ENCODE measurements at places on chromosomes 16 and 17.

GRCh38 chr16:71426069-71426879 is 15.6 kb downstream of the TLE7 start:
- DNase-seq: peak; percentile 67

GRCh38 chr16:866252-866896 is 65.8 kb upstream of the GNG13 start:
- DNase-seq: no peak

DNA sequence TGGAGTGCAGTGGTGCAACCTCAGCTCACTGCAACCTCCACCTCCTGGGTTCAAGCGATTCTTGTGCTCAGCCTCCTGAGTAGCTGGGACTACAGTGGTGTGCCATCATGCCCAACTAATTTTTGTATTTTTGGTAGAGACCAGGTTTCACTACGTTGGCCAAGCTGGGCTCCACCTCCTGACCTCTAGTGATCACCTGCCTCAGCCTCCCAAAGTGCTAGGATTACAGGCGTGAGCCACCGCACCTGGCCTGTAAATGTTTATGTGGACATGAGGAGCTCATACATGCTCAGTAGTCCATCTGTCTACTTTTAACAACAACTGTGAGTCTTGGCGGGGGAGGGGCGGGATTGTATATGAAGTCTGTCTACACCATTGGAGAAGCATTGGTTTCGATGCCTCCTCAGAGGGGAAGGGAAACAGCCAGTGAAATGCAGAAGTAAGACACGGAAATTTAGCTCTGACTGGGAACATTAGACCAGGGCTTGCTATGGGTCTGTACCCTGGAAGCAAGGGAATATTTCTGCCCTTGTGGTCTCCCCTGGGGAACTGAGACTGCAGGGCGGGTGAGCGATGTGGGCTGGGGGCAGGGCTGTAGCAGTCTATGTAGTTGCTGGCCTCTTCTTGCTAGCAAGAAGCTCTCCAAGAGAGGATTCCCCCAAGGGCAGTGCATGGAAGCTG is 9.3 kb downstream of the NUBP1 start:
- DNase-seq: no peak

DNA sequence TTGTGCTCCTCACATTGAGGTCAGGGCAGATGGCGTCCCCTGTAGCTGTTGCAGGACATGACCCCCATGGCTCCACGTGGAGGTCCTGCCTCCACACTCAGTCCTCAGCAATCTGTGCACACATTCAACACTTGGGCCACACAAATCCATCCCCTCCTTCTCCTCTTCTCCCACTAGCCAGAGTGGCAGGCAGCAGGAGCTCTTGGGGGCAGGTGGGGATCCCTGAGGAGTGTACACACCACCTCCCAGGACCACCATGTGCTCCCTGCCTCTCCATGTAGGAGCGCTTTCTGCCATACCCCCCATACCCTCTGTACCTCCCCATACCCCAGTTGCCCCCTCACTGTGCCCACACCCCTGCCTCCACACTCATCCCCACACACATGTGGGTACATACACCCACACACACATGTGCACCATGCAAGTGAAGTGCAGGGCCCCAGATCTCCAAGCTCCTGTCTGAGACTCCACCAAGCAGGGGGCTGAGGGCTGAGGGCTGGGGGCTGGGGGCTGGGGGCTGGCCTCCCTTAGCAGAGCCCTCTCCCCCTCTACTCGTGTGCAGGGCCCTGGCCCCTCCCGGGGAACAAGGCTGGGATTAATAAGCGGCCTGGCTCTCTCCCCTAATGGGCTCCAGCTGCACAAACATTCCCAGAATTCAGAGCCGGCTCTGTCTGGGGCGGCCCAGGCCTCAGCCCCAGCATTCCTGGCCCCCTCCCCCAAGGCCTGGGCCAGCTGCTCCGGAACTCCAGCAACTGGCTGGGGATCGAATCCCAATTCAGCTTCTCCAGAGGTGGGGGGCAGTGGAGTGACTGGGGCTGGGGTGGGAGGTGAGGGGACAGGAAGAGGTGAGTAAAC is 48.2 kb upstream of the MEIOC start:
- DNase-seq: no peak

- peak; percentile 44 for DNase-seq
Observed at GRCh38 chr16:90019543-90020259, 445 bp upstream of the DBNDD1 start.
